CD4-positive, alpha-beta T cell treated with Interleukin-1 beta for 1 hour (primary cell): ENCODE measurements at places on chromosomes 11 and 22.

- DNase-seq = no peak
Observed at GRCh38 chr11:116986521-116987105, 111.6 kb downstream of the SIK3 start.

DNA sequence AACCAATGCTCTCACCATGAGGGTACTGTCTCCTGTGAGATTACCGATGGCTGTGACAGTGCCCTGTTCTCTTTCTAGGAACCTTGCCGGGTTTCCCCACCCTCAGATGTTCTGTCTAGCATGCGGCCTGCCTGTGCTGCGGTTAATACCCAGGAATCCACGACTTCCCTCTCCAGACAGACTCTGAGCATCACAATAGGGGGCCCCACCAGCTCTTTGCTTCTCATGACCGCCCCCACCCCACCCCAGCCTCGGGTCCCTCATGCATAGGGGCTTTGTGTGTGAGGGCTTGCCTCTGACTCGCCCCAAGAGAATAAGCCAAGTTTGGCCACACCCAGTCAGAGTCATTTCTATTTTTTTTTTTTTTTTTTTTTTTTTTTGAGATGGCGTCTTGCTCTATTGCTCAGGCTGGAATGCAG lies 10.3 kb downstream of the PARVG start:
- no peak for DNase-seq

- DNase-seq = no peak
Observed at GRCh38 chr11:83127310-83127637, 29.7 kb upstream of the PCF11 start.

DNA sequence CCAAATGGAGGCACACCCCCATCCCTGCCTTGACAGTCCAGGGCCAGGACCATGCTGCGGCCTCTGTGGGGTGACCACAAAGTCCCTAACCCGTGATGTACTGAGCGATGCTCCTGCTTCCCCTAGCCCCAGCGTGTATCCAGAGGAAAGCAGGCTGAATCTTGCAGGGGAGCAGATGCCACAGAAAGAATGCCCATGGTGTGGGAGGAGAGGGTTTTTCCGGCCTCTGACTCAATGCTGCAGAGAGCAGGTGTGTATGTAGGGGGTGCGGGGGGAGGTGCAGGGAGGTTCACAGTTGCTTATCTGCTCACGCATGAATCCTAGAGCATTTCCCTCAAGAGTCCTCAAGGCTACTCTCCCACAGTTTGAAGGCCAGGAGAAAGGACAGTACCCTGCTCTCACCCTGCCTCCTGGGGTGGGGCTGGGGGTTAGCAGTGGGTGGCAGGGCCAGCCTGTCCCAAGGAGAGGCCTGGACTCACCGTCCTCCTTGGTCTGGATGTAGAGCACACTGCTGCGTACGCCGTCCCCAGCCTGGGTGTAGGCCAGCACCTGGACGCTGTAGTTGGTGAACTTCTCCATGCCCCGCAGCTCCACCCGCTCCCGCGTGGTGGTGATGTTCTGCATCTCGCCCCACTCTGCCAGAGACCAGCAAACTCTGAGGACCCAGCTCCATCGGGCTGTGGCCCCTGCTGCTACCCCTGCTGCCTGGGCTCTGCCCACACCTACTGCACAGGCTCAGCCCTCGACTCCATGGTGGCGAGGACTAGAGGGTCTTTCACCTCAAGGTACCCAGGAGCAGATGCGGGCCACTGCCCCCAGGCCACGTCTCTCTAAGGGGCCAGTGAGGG lies 130.8 kb downstream of the CEP164 start:
- no peak for DNase-seq

- DNase-seq = no peak
Observed at GRCh38 chr11:121557348-121557747, 104.6 kb upstream of the SORL1-AS1 start.

GRCh38 chr11:120558744-120559431 lies 47.3 kb downstream of the GRIK4 start:
- DNase-seq = no peak

DNA sequence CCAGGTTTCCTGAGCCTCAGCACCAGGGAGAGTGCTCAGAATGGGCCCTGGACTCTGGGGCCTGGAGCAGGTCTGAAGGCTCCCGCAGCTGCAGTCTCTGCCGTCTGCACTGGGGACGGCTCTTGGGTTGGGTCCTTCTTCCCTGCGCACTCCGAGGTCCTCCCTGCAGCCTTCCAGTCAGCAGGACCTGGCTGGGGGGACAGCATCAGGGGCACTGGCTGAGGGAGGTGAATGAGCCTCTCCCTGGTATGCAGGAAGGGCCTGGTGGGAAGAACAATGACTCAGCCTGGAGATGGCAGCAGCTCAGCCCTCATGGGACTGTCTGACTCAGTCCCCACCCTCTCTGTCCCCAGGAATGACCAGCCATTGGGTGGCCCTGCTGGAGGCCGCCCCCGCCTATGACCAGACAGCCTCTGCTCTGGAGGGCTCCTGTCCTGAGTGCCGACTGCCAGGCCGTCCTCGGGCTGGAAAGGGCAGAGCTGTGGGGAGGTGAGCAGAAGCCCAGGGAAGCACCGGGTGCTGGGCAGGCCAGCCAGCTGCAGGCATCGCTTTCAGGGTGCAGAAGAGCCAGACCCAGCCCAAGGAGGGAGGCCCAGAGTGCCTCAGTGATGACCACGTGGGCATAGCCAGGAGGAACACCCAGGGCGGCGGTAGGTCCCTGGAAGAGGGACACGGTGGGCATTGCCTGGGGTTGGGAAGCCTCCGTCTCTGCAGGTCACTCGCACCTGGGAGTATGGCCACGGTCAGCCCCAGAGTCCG lies 455.0 kb downstream of the BRD1 start:
- DNase-seq = no peak

- no peak for DNase-seq
Observed at GRCh38 chr22:23534201-23534850, 45.8 kb downstream of the IGLL1 start.

DNA sequence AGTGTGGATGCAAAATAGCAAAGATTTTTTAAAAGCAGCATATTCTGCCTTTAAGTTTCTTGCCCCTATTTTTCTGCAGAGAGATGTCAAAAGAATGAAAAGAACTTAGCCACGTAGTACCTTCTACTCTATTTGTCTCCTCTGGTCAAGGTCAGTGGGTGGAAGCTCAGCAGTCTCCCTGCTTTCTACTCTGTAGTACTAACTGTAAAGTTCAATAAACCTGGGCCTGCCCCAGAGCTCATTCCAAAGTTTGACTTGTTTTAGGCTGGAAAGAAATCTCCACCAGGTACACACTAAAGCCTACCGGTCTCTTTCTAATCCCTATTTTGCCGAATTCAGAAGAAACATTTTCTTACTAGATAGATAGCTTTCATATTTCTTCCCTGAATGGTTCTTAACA lies 247.9 kb upstream of the ARHGAP20 start:
- DNase-seq = no peak

DNA sequence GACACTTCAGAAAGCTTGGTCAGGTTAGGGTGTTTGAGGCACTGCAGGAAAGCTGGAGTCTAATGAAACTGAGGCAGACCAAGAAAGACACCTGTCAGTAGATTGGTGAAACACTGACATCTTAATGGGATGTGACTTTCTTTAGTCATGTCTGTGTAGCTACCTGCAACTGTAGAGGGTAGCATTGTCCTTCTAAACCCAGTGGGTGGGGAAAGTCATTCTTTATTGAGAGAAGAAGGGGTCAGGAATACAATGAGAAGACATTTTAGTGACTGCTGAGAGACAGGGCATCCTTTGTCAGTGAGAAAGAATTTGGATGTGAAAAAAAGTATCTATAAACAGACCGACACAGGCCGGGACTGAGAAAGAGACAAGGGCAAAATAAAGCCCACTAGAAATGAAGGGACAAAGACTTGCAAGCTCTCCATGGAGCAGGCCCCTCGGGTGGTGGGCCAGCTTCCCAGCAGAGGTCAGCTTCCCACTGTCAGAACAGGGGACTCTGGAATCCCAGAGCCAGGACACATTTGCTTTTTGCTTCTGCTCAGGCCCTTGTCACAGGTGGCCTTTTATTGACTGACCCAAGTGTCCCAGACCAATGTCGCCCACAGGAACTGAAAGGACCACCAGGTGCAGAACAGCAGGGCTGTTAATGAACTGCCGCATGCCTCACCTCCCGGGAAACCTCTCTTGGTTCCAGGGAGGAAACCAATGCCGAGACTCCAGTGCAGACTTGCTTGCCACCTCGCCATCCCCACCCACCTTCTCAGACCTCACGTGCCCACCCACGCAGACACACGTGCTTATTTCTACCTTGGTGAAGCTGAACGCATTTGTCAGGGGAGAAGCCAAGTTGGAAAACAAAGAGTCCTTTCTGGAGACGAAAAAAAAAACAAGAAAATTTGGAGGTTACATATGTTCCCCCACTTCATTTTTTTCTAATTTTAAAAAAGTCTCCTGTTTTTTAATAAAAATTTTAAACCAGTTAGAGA lies 212.8 kb downstream of the TENM4 start:
- no peak for DNase-seq

DNA sequence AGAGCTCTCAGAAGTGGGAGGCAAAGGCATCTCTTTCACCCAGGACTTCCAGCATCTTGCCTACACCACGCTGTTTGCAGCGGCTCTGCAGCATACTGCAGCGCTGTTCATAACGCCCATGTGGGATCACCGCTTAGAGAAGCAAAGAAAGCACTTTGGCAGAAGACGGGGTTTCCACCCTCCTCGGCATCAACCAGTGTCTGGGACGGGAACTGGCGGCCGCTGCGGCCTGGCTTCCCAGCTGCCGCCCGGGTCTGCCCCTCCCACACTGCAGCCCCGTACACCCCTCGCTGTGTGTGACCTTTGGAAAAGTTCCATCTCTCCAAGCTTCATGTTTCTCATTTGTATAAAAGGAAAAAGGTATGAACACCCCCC lies 545 bp upstream of the TIRAP start:
- DNase-seq = no peak
